Smooth muscle cell of the brain vasculature (primary cell): ENCODE measurements at places on chromosomes 1 and 21.

DNA sequence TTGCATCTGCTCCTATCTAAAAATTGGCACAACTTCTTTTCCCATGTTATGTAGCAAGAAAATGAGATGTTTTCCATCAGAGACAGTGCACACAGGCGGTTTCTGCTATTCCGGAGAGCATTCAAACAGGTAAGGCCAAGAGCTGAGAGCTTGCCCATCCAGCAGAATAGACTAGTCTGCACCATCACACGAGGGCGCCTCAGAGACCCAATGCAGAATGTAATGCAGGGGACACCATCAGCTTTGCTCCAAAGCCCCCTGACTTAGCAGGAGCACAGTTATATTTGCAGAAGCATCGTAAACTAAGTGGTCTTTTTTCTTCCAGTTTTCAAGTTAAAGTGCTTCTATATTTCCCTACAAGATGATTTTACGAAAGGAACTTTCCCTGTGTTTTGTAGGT lies 4.7 kb downstream of the IL24 start:
- DNase-seq = no peak

DNA sequence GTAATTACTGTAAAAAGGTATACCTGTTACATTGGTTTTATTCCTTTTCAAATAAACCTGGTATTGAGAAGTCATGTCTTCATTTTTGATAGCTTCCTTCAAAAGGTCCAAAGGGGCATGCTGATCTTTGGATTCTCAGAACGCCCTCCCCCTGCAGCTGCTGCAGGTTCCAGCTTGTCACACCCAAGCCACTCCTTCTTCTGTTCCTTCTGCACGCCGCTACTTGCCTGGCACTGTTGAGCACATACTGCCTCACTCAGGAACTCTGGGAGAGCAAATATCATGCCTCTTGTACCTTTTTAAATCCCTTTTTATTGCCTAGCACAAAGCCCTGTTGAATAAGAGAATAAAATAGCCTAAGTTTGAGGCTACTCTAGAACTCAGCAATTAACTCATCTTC lies 136.9 kb downstream of the BARHL2 start:
- DNase-seq = no peak

GRCh38 chr1:154483941-154484803 lies 17.8 kb upstream of the TDRD10 start:
- DNase-seq = no peak

- no peak for DNase-seq
Observed at GRCh38 chr21:36710729-36711048, 11.8 kb downstream of the SIM2 start.

DNA sequence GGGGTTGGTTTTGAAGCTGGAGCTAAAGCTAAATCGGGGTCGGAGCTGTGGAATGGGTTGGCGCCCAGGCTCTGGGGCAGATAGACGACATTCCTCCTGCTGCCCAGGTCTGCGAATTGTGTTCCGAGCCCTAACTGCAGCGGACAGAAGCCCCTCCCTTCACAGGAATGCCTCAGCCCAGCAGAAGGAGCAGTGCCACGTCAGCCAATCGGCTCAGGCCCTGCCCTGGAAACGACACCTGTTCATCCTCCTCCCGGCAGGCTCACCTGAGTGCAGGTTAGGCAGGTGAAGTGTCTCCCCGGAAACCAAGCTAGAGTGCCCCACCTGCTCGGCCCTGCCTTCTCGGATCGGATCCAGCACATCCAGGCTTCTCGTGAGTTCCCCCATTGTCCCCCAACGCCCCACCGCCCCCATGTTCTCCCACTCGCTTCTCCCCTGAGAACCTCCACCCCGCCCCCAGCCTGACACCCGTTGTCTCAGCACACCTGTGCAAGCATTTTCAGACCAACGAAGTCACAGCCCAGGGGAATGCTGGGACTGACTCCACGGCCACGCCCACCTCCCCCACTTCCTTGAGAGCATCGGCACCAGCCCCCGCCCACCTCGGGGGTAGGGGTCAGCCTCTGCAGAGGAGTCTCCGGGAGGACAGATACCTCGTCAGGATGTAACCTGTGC lies 775 bp downstream of the TMEM125 start:
- DNase-seq = no peak

- no peak for DNase-seq
Observed at GRCh38 chr1:12245116-12245515, 15.3 kb downstream of the VPS13D start.

DNA sequence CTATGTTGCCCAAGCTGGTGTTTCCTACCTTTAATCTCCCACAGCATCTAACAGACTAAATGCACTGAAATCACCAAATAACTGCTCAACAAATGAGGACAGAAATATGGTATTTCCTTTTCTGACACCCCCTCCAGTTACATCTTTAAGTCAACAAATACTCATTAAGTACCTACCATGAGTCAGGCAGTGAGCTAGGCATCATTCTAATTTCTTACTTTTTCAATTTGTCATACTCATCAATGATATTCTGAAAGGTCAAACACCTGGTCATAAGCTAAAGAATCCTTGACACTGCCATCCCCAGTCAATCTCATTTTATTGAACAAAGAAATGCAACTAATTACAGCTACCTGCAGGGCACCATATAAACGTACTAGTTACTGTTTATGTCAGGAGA lies 36.6 kb downstream of the LUZP1 start:
- DNase-seq = no peak

- no peak for DNase-seq
Observed at GRCh38 chr21:38688068-38688467, 117.7 kb upstream of the ETS2 start.

- no peak for DNase-seq
Observed at GRCh38 chr1:1629430-1630190, 2.4 kb upstream of the MMP23B start.

- no peak for DNase-seq
Observed at GRCh38 chr1:185727726-185728125, 6.5 kb upstream of the HMCN1 start.

DNA sequence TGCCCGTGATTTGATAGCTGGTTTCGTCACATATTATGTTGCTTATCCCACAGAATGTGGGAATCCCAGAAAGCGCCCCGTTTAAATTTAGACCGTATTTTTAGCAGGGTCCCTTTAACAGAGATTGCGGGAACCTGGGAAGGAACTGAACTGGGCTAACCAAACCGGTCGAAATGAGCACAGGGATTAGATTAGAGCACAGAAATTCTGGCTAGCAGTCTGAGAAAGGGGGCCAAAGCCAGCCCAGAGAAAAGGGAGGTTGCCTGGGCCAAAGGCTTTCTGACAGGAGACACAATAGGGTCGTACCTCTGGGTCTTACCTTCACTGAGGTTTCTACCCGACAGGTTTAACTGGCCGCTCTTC lies 327 bp downstream of the LRRC40 start:
- DNase-seq = no peak

GRCh38 chr1:110850627-110851026 lies 22.3 kb upstream of the CD53 start:
- no peak for DNase-seq

DNA sequence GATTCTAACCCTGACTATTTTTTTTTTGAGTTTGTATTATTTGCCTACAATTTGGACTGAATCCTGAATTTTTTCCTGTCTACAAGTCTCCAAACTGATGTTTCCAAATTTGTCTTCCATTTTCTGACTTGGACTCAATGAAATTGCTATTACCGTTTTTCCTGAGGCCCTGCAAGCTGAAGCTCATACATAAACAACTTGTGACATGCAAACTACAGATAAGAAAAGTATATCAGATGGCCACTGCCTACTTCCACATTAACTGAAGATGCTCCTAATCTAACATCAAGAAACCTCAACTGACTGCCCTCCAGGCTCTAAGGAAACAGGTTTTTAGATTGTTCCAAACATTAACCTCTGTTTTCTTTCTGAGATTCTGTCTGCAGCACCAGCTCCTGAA lies 51.1 kb upstream of the KLHDC7A start:
- no peak for DNase-seq

DNA sequence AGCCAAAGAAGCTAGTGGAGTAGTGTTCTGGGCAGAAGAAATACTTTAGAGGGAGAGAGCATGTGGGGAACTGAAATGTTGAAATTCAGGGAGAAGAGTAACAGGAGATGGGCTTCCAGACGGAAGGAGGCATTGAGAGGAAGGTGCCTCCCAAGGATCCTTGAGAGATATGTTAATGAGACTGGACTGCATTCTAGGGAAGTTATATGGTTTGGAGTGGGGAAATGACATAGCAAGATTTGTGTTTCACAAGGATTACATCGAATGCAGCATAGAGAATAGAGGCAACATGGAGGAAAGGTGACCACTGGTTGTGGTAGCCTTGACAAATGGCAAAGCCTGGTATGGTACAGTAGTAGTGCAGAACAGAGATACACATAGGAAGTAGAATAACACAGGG lies 160.5 kb upstream of the HMCN1 start:
- no peak for DNase-seq

GRCh38 chr1:59364037-59364436 lies 67.1 kb downstream of the FGGY start:
- no peak for DNase-seq

GRCh38 chr1:244709476-244710368 lies 56.8 kb downstream of the DESI2 start:
- no peak for DNase-seq

GRCh38 chr1:33250724-33251123 lies 5.6 kb upstream of the ZNF362 start:
- DNase-seq = no peak

- DNase-seq = no peak
Observed at GRCh38 chr1:115642168-115643072, 650 bp downstream of the VANGL1 start.
